Glomerular endothelial cell (primary cell): ENCODE measurements at places on chromosomes 12 and 14. TPM values are rescaled to one million over a fixed set of nuclear protein-coding genes. Genes with fewer than 3 reads are reported as not detected.

NAA25 gene
- total RNA-seq: 11.9 and 18.5 TPM in 2 replicates

MGP gene
- total RNA-seq: 2.6 and 9.1 TPM in 2 replicates

RFX4 gene
- total RNA-seq: not detected in 2 replicates

PRH2 gene
- total RNA-seq: not detected in 2 replicates

VWF gene
- 519 and 1,804 TPM in 2 replicates for total RNA-seq

SRRM4 gene
- not detected in 2 replicates for total RNA-seq

KIF26A gene
- 8.0 and 19.8 TPM in 2 replicates for total RNA-seq

RASAL1 gene
- total RNA-seq: not detected in 2 replicates

KMT2D gene
- total RNA-seq: 89.2 and 117 TPM in 2 replicates

ST8SIA1 gene
- 1.0 and 1.2 TPM in 2 replicates for total RNA-seq
